ENCODE measurements at places on chromosomes 4 and X.

GRCh38 chrX:130975947-130976346 lies 72.9 kb upstream of the ENOX2 start:
- H3K27ac ChIP-seq: no peak overlapping the region
- H3K4me3 ChIP-seq: no peak overlapping the region
- no peak for DNase-seq
- no peaks in the 10 kb centered on the region for H3K4me1 ChIP-seq
- peaks cover 2% of the 10 kb centered on the region for H3K27me3 ChIP-seq
- no peaks in the 10 kb centered on the region for H3K36me3 ChIP-seq

GRCh38 chr4:170017252-170017651 lies 8.9 kb downstream of the MFAP3L start:
- H3K36me3 ChIP-seq: no peaks in the 10 kb centered on the region
- no peak overlapping the region for H3K27ac ChIP-seq
- H3K4me3 ChIP-seq: no peak overlapping the region
- peaks cover 2% of the 10 kb centered on the region for H3K27me3 ChIP-seq
- no peak for DNase-seq

DNA sequence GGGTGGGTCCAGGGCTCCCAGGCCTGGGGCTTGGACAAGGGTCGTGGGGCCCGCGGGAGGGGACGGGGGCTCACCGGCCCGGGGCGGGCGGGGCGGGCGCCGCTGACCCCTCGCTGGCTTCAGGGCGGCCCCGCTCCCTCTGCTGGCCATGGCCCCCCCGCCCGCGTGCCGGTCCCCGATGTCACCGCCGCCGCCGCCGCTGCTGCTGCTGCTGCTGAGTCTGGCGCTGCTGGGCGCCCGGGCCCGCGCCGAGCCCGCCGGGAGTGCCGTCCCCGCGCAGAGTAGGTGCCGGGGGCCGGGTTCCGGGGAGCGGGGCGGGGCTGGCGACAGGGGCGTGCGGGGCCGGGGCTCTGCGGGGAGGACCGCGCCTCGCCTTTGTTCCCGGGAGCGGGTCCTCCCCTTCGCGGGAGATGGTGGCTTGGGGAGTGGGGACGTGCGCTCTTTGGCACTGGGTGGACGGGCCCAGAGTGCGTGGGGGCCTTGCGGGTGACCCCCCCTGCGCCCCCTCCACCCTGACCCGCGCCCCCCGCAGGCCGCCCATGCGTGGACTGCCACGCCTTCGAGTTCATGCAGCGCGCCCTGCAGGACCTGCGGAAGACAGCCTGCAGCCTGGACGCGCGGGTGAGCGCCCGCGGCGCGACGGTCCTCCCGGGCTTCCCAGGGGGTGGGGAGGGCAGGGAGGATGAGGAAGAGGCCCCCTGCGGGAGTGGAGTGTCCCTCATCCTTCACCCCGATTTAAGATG lies 16.8 kb upstream of the NAT8L start:
- peak; percentile 48 for DNase-seq
- no peaks in the 10 kb centered on the region for H3K36me3 ChIP-seq
- peak overlapping the region; percentile 77 for H3K4me3 ChIP-seq
- H3K27ac ChIP-seq: peak overlapping the region; percentile 35
- H3K4me1 ChIP-seq: peaks cover 9% of the 10 kb centered on the region

DNA sequence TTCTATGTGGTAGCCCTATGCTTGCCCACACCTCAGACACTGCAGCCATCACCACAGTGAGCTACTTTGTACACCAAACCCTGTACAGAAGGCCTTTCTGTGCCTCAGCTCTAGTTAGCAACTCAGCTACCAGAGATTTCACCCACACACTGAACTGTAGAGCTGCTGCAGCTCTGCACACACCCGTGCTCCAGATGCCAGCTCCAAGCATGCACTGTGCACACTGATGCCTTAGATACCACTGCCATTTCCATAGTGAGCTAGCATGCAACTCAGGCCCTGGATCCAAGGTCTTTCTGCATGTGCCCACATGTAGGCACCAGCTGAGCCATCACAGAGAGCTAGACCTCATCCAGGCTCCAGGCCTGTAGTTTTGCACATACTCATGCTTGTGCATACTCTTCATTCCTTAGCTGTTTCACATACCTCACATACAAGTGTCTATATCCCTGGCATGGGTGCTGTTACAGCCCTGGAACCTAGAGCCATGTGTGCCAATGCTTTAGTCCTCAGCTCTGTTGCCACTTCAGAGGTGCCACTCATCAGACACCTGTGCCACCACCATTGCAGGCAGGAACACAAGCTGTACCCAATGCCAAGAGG lies 423.5 kb upstream of the NDST3 start:
- no peaks in the 10 kb centered on the region for H3K4me1 ChIP-seq
- no peaks in the 10 kb centered on the region for H3K36me3 ChIP-seq
- no peak for DNase-seq
- H3K27ac ChIP-seq: no peak overlapping the region

- H3K4me3 ChIP-seq: no peak overlapping the region
- DNase-seq: no peak
- no peak overlapping the region for H3K27ac ChIP-seq
- H3K27me3 ChIP-seq: no peaks in the 10 kb centered on the region
- no peaks in the 10 kb centered on the region for H3K4me1 ChIP-seq
- no peaks in the 10 kb centered on the region for H3K36me3 ChIP-seq
Observed at GRCh38 chrX:67558267-67558666, 14.4 kb downstream of the AR start.

DNA sequence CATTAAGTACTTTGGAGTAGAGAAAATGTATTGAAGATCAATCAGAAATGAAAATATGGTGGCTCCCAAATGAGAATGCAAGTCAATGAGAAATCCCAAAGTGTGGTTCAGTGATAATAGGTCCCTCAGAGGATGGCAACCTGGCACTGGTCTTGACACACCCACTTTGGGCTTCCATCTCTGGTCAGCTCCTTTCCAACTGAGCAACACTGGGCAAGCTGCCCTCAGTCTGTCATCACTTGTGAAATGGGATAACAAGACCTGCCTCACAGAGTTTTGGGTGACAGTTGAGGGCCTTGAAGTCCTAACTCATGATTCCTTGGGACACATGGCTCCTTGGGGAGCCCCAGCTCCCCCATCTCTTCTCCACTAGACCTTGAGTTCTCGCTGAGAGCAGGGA lies 29.0 kb upstream of the MAMLD1 start:
- no peaks in the 10 kb centered on the region for H3K36me3 ChIP-seq
- H3K27ac ChIP-seq: no peak overlapping the region
- DNase-seq: no peak
- no peaks in the 10 kb centered on the region for H3K27me3 ChIP-seq
- no peak overlapping the region for H3K4me3 ChIP-seq
- H3K4me1 ChIP-seq: peaks cover 4% of the 10 kb centered on the region

- H3K36me3 ChIP-seq: peaks cover 26% of the 10 kb centered on the region
- DNase-seq: no peak
- no peak overlapping the region for H3K27ac ChIP-seq
Observed at GRCh38 chr4:55933611-55934010, 15.1 kb upstream of the CEP135 start.

DNA sequence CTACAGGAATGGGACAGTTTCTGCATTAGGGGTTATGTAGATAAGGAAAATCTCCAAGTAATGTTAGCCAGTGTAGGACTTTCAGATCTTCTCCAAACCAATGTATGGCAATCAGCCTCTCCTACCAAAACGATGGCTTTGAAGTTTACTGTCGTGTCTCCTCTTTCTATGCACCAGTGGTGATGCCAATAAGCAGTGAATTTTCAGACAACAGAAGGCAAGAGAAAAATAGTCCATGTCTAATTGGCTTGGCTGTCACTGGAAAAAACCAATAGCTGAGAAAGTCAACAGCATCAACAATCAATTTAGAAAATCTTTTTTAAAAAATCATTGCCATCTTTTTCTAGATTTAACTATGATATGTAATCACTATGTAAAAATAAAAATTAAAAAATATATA lies 35.0 kb downstream of the LIMCH1 start:
- peaks cover 2% of the 10 kb centered on the region for H3K27me3 ChIP-seq
- no peaks in the 10 kb centered on the region for H3K36me3 ChIP-seq
- no peak for DNase-seq
- H3K4me1 ChIP-seq: no peaks in the 10 kb centered on the region
- H3K27ac ChIP-seq: no peak overlapping the region

DNA sequence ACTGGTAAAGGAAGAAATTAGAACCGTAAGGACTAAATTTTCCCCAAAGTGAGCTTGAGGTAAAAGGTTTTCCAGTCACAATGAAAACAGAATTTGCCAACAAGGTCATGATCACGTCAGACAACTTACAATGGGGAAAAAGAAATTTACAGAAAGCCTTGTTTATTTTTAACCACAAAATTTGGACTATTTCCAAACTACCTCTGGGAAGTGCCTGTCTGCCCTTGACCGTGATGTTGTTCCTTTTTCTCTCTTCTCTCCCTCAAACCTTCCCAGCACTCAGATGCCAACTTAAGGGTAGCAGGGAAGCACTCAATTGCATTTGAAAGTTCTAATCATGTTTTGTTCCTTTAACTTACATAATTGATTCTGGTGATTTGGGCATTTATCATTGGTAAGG lies 32.5 kb downstream of the MEPE start:
- no peak overlapping the region for H3K4me3 ChIP-seq
- no peaks in the 10 kb centered on the region for H3K36me3 ChIP-seq
- H3K27ac ChIP-seq: no peak overlapping the region
- H3K4me1 ChIP-seq: no peaks in the 10 kb centered on the region
- DNase-seq: no peak
- H3K27me3 ChIP-seq: peaks cover 9% of the 10 kb centered on the region

- no peak overlapping the region for H3K27ac ChIP-seq
- no peak for DNase-seq
- H3K4me3 ChIP-seq: no peak overlapping the region
Observed at GRCh38 chr4:76800902-76801301, 97.0 kb downstream of the SOWAHB start.

DNA sequence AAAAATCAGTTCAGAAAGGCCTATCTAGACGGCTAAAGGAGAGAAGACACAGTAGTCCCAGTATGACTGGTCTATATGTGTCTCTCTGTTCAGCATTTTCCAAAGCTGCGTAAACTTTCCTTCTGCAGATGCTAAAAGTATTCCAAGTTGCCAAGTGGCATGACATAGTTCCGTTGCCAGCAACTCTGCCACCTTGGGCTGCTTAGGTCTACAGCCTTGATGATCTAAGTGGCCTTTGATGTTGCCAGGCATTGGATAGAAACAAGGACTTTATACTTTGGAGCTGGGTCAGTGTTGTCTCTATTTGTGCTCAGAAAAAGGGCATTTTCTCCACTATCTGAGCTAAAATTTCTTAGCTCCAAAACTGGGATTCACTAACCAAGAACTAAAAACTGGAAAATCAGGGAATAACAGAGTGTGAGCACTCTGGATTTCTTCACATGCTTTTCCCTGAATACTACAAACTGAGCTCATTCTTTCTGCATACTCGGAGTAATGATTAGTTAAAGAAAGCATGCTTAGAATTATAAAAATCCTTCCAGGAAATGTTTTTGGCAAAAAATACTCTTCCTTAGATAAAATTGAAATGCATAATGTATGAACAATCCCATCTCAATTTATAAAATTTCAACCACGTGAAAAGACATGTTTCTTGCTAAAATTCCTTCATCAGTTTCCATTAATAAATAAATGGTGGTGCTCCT lies 191.4 kb downstream of the ADAMTS3 start:
- no peak overlapping the region for H3K27ac ChIP-seq
- no peaks in the 10 kb centered on the region for H3K36me3 ChIP-seq
- H3K27me3 ChIP-seq: peaks cover 1% of the 10 kb centered on the region
- no peak for DNase-seq
- no peak overlapping the region for H3K4me3 ChIP-seq
- H3K4me1 ChIP-seq: no peaks in the 10 kb centered on the region

- DNase-seq: no peak
- peaks cover 2% of the 10 kb centered on the region for H3K36me3 ChIP-seq
- H3K4me3 ChIP-seq: no peak overlapping the region
- H3K4me1 ChIP-seq: no peaks in the 10 kb centered on the region
Observed at GRCh38 chr4:148270630-148271029, 171.6 kb downstream of the NR3C2 start.

- DNase-seq: no peak
- H3K27me3 ChIP-seq: no peaks in the 10 kb centered on the region
- H3K4me1 ChIP-seq: peaks cover 23% of the 10 kb centered on the region
- no peak within 1 kb of the TSS for H3K27ac ChIP-seq
- H3K36me3 ChIP-seq: no peaks in the 10 kb centered on the region
Observed at GRCh38 chr4:119135721-119136121, at the start of gene MYOZ2. Gene MYOZ2 (plus strand): TSS chr4:119135832. CDS start chr4:119136526, 694 bp downstream.

- peaks cover 4% of the 10 kb centered on the region for H3K4me1 ChIP-seq
- no peak overlapping the region for H3K4me3 ChIP-seq
- peaks cover 9% of the 10 kb centered on the region for H3K36me3 ChIP-seq
Observed at GRCh38 chr4:15547392-15547791, 77.7 kb downstream of the CC2D2A start.

- H3K4me3 ChIP-seq: peak overlapping the region; percentile 44
- H3K4me1 ChIP-seq: peaks cover 62% of the 10 kb centered on the region
- no peak for DNase-seq
- H3K27me3 ChIP-seq: no peaks in the 10 kb centered on the region
- peaks cover 21% of the 10 kb centered on the region for H3K36me3 ChIP-seq
Observed at GRCh38 chr4:39713691-39714090, 15.8 kb downstream of the UBE2K start.

DNA sequence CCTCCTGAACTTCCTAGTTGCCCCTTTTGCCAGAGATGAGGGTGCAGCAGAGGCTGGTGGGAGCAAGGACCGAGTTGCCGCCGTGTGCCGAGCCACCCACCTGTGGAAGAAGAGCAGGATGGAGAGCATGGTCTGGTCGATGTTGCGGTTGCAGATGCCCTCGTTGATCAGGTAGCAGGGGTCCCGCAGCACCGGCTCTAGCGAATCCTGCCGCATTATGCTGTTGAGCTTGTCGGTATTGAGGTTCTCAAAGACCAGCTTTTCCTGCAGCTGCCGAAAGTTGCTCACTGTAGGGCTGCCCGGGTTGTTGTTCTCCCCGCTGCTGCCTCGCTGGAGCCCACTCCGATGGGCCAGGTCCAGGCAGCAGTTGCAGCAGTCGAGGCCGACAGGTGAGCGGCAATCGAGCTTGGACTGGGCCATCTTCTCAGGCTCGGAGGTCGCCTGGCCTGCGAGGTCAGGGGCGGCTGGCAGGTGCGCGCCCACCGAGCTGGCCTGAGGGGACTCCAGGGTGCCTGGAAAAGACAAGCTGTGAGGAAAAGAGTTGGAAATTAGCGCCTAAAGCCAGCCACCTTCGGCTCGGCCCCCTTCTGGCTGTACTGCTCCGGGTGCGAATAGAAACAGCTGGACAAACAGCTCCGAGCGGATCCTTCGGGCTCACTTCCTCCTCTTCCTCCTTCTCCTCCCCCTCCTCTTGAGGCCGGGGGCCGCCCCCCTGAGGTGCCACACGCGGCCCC lies 420 bp downstream of the TSC22D3 start:
- H3K27ac ChIP-seq: no peak overlapping the region
- H3K36me3 ChIP-seq: no peaks in the 10 kb centered on the region
- peak; percentile 16 for DNase-seq
- H3K4me1 ChIP-seq: peaks cover 14% of the 10 kb centered on the region
- H3K4me3 ChIP-seq: peak overlapping the region; percentile 87
- no peaks in the 10 kb centered on the region for H3K27me3 ChIP-seq

Measured in activated B cell treated with CpG ODN at 0.5 μM for 24 hours (primary cell).